ENCODE measurements at places on chromosomes 12 and 14.

GRCh38 chr14:38944691-38945090 lies 158.3 kb downstream of the SEC23A start:
- no peak for DNase-seq
- H3K27ac ChIP-seq: no peak overlapping the region
- H3K36me3 ChIP-seq: no peaks in the 10 kb centered on the region
- H3K4me1 ChIP-seq: no peaks in the 10 kb centered on the region

- H3K27ac ChIP-seq: no peak overlapping the region
- H3K4me1 ChIP-seq: no peaks in the 10 kb centered on the region
- H3K36me3 ChIP-seq: no peaks in the 10 kb centered on the region
Observed at GRCh38 chr14:101417434-101417833, 143.9 kb upstream of the DIO3 start.

DNA sequence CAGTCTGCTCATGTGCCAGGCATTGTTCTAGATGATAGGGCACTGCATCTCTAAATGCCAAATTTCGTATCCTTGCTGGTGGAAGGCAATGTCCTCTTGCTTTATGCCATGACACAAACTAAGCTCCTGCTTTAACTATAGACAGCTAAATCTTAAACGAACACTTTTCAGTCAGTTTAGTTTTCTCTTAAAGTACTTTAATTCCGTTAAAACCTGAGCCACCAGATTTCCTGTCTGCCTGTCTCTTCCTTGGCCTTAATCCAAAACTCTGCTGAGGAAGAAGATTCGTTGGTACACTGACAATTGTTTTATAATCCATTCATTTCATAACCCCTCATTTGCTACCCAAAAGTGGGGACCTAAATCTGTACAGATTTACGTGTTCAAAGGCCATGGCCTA lies 194.4 kb upstream of the BCL2L14 start:
- H3K4me3 ChIP-seq: no peak overlapping the region
- H3K4me1 ChIP-seq: peaks cover 47% of the 10 kb centered on the region
- H3K27me3 ChIP-seq: no peaks in the 10 kb centered on the region
- H3K27ac ChIP-seq: no peak overlapping the region
- H3K36me3 ChIP-seq: no peaks in the 10 kb centered on the region
- no peak for DNase-seq

GRCh38 chr12:118494776-118495175 lies 118.4 kb downstream of the SUDS3 start:
- H3K27ac ChIP-seq: no peak overlapping the region
- no peaks in the 10 kb centered on the region for H3K4me1 ChIP-seq
- H3K27me3 ChIP-seq: no peaks in the 10 kb centered on the region
- no peaks in the 10 kb centered on the region for H3K36me3 ChIP-seq

DNA sequence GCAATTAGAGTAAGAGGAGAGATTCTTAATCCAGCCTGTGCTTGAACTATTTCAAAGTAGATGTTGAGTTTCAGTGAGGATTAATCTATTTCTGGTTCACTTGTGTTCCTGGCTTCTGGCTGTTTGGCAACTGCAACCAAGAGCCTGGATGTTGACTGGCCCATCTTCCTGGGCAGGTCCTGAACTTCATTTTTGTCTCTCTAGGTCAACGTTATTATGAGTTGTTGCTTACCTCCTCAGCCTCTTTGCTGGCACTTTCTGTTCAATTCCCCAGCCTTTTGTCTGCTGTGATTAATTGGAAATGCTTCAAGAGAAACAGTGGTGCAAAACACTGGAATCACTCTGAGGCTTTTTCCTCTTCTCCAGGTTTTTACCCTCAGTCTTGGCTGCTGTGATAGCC lies 56.8 kb downstream of the TMEM132D start:
- no peak overlapping the region for H3K27ac ChIP-seq
- H3K27me3 ChIP-seq: peaks cover 23% of the 10 kb centered on the region
- no peaks in the 10 kb centered on the region for H3K36me3 ChIP-seq
- H3K4me1 ChIP-seq: no peaks in the 10 kb centered on the region
- DNase-seq: no peak

DNA sequence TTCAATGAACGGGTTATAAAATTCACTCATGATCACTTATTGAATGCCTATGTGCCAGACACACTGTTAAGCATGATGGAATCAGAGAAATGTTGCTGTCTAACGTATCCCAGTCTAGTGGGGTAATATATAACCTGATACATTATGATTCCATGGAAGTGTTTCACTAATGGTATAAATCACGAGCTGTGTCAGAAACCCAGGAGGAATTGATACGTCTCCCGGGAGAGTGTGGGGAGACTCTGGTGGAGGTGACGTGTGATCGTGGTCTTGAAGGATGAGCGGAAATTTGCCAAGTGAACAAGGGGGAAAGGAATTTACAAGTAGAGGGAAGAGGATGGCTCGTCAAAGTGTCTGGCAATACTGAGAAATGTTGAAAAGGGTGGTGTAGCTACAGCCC lies 26.5 kb downstream of the MANSC1 start:
- H3K36me3 ChIP-seq: no peaks in the 10 kb centered on the region
- H3K27ac ChIP-seq: no peak overlapping the region
- H3K4me1 ChIP-seq: no peaks in the 10 kb centered on the region

DNA sequence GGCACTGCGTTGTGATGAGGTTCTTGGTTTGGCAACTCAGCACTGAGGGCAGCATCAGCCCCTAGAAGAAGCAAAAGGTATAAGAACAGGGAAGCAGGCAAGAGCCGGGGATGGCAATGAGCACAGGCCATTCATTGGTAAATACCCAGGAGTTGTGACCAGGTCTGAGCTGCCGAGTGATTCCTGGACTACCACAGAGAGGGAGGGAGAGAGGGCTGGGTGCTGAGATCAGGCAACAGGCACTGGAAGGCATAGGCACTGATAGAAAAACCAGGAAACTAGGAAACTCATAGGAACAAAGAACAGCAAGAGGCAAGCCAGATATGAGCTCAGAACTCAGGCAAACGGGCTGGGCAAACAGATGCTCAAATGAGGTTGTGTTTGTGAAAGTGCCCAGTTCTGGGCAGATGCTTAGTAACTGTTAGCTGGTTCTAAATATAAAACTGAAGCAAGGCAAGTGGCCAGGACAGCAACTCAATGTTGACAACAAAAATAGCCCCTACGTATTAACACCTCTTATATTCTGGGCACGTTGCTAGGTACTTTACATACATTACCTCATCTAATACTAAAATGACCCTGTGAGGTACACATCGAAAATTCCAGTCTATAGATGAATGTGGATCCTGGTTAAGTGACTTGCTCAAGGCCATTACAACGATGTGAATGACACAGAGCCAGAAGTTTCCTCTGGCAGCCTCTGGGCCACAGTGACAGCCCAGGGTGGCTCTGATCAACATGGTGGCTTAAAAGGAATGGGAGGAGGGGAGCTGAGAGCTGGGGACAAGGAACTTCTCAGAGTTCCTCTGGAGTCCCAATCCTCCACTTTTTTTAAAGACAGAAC lies 121.1 kb downstream of the PRMT8 start:
- no peaks in the 10 kb centered on the region for H3K36me3 ChIP-seq
- peaks cover 35% of the 10 kb centered on the region for H3K4me1 ChIP-seq
- no peaks in the 10 kb centered on the region for H3K27me3 ChIP-seq
- DNase-seq: no peak

GRCh38 chr14:68665131-68665530 lies 127.7 kb downstream of the ZFP36L1 start:
- peak overlapping the region; percentile 61 for H3K27ac ChIP-seq
- H3K4me1 ChIP-seq: peaks cover 59% of the 10 kb centered on the region
- H3K27me3 ChIP-seq: no peaks in the 10 kb centered on the region
- H3K4me3 ChIP-seq: no peak overlapping the region
- no peaks in the 10 kb centered on the region for H3K36me3 ChIP-seq

GRCh38 chr14:66152302-66152701 lies 333.9 kb upstream of the CCDC196 start:
- H3K4me1 ChIP-seq: no peaks in the 10 kb centered on the region
- H3K27me3 ChIP-seq: no peaks in the 10 kb centered on the region
- no peak overlapping the region for H3K27ac ChIP-seq
- no peak for DNase-seq

DNA sequence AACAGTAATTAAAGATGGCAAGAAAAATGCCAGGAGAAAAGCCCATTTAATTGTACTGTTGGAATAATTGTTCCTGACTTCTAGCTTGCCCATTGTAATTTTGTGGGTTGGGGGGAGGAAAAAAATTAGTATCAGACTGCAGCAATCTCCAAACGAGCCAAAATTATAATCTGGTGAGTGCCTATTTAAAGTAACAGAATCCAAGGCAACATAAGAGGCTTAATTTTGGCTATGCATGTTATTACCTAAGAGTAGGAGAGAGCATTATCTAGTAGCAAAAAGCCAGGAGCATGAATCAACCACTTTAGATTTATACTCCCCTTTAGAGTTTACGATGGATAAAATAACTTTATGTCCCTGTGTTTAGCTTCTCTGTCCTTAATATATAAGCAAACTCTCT lies 14.6 kb upstream of the DENND5B start:
- no peaks in the 10 kb centered on the region for H3K36me3 ChIP-seq
- H3K27ac ChIP-seq: no peak overlapping the region
- H3K4me3 ChIP-seq: no peak overlapping the region
- no peaks in the 10 kb centered on the region for H3K27me3 ChIP-seq

GRCh38 chr14:92973261-92973797 lies 50.4 kb downstream of the CHGA start:
- no peak overlapping the region for H3K4me3 ChIP-seq
- no peaks in the 10 kb centered on the region for H3K27me3 ChIP-seq
- peak; percentile 82 for DNase-seq
- H3K4me1 ChIP-seq: peaks cover 25% of the 10 kb centered on the region
- peak overlapping the region; percentile 82 for H3K27ac ChIP-seq

Measured in heart right ventricle (tissue), 16 donors.